ENCODE measurements at places on chromosomes 16 and 17. TPM values are rescaled to one million over a fixed set of nuclear protein-coding genes. Genes with fewer than 3 reads are reported as not detected.

TMEM235 gene
- total RNA-seq, result not detected

MSI2 gene
- 222 TPM for total RNA-seq

TP53TG3F gene
- total RNA-seq, result not detected

TNFRSF13B gene
- 217 TPM for total RNA-seq

CRYM gene
- total RNA-seq, result 8.2 TPM

Data from B cell (primary cell).